ENCODE measurements at places on chromosomes 2 and 18.

- peak; percentile 74 for DNase-seq
Measured at GRCh38 chr18:67425672-67426071, 90.8 kb downstream of the DSEL start.

- no peak for DNase-seq
Measured at GRCh38 chr2:119544075-119544938, at the start of gene CFAP221. Gene CFAP221 (plus strand): TSS chr2:119544449. CDS start chr2:119546132, 1,683 bp downstream.

DNA sequence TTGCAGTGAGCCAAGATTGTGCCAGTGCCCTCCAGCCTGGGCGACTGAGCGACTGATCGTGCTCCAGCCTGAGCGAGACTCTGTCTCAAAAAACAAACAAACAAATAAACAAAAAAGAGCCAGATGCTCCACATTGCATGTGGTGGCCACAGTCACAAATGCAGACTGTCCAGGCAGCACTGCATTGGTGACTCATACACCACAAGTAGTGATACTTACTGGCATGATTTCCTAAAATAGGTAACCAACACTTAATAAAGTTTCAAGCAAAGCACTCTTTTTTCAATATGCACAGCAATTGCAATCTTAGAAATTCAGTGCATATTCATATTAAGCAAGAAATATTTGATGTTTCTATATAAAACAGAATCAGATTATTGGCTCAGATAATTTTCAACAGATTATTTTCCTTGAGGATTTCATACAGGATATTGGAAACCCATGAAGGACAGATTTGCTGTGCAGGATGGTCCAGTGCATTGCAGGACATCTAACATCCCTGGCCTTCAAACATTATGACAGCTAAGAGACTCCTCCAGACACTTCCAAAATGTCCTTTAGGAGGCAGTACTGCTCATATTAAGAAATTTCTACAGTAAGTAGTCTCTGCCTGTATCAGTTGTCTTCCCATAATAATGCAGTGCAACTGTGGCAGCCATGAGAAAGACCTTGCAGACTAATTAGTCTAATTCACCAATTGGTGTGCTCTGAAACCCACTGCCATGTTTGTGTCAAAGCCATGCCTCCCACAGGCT, 10.5 kb upstream of the SLC1A4 start:
- no peak for DNase-seq

DNA sequence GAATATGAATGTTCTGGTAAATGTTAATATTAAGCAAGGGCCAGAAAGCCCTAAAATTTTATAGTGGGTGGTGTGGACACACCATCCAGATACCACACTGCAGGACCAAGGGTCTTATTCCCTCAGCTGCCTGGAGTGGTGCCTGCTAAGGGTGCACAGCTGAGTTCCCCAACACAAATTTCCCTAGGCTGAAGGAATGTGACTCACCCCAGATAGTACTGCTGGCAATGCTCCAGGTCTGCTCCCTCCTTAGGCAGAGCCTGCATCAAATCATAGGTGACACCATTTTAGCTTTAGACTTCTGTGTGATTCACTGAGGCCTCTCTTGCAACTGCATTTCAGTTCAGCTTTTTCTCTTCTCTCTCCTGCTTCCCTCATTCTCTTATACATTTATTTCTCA, 321.1 kb downstream of the SATB2 start:
- peak; percentile 67 for DNase-seq

- DNase-seq, result no peak
Measured at GRCh38 chr18:59839246-59839645, 60.5 kb upstream of the PMAIP1 start.

- DNase-seq, result no peak
Measured at GRCh38 chr2:32718752-32719151, 90.9 kb downstream of the TTC27 start.

DNA sequence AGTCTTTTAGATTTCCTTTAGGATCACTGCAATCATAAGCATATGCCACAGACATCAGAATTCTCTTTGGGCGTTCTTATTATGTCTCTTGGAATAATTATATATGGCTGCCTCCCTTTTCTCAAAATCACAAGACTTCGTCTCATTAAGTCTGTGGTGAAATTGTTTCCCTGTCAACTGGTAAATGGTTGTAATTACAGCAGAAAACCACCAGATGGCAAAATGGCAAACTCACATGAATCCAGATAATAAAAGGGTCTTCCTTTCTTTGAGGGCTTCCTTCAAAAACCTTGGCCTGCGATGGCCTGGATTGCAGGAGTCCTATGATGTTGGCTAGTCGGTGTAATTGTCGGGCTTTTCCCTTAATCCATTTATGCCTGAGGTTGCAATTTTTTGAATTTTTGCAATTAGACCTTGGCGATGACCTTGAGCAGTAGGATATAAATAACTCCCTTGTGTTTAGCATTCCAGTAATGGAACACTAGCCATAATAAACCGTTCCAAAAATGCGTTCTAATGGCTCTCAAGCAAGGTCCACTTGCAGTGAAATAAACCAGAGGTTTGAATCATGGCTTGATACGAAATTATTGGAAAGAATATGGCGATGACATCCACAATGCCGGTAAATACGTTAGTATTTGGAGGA, 656.4 kb downstream of the MBD2 start:
- no peak for DNase-seq

DNA sequence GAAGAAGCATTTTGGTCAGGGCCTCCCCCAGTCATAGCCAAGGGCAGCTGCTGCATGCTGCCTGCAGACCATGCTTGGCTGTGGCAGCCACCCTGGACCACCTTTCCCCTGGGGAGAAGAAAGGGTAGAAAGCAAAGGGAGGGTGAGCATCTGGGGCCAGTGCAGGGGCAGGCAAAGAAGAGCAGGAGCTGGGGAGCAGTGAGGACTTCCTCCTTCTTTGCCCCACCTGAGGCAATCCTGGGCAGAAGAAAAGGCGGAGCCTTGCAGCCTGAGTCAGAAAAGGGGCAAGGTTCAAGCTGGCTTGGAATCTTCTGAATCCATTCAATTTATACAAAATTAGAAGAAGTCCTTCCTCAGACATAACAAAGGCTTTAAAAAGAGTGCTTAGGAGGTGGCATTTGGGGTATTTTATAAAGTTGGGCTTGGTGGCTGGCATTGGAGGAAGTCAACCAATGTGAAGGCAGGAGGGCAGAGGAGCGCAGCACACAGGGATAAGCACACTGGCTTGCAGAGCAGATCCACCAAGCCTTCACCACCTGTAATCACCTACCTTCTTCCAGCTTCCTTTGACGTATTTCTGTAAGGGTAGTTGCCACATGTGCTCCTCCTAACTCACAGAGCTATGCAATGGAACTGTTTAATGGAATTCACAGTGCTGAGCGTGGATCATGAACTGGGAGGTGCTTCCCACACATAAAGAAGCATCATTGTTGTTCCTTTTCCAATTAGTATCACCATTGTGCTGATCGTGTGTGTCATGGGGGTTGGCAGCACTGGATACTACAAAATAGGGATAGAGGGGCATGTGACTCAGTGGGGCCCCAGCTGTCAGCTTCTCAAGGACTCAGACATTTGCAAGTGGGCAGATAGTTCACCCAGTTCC, 154.4 kb upstream of the EPAS1 start:
- DNase-seq, result no peak

- peak; percentile 11 for DNase-seq
Measured at GRCh38 chr2:217568289-217568971, 434.4 kb downstream of the TNS1 start.

DNA sequence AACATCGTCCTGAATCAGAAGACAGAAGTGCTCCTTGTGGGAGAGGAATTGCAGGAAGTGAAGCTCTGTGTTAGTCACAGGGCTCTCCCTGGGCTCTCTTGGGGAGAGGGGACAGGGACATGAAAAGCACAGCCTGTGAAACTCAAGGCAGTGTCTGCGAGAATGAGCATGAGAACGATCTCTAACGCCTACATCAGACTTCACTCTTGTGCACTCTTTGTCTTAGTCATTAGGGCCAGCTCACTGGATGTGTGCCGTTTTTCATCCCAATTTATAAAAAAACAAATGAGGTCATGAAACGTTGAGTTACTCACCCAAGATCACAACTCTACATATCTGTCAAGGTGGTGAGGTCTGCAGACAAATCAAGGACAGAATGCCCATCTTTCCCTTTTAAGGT, 27.0 kb upstream of the TWIST2 start:
- DNase-seq, result no peak

- no peak for DNase-seq
Measured at GRCh38 chr18:55268151-55268601, 308.9 kb upstream of the CCDC68 start.

- DNase-seq, result no peak
Measured at GRCh38 chr2:241534701-241535375, 23.7 kb upstream of the BOK start.

DNA sequence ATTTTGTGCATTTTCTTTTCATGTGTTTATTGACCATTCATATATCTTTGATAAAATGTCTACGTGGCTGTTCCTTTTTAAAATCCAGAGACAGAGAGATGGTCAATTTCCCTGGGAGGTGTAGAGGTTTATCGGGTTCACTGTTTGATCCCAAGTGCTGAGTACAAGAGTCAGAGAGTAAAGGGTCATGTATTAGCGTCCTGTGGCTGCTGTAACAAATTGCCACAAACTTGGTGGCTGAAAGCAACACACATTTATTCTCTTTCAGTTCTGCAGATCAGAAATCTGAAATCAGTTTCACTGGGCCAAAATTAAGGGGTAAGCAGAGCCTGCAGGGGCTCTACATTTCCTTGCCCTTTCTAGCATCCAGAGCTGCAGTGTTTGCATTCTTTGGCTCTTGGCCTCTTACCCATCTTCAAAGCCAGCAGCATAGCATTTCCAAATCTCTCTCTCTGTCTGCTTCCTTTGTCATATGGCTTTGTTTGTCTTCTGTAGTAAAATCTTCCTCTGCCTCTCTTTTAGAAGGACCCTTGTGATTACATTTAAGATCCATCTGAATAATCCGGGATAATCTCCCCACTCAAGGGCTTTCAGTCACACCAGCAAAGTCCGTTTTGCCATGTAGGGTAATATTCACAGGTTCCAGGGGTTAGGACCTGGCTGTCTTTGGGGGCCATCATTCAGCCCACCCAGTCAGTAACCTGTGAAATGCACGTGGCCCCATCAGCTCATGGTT, 49.9 kb downstream of the TMEM17 start:
- no peak for DNase-seq

DNA sequence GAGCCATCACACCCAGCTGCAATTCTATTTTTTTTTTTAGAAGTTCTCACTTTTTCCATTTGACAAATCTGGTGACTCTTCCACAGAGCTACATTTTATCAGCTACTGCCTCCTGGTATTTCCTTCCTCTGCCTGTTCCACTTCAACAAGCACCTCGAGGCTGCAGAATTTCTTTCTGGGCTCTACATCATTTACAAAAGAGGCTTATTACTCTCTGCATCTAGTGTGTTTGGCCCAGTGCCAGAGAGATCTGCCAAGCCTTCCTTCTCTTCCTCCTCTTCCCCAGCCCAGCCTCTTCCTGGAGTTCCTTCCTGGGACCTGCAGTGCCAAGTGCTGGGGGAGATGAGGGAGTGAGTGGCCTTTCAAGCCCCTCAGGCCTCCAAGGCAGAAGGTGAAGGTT, 119.6 kb upstream of the ITGA6 start:
- DNase-seq, result no peak

GRCh38 chr2:48195169-48195568, 288.9 kb upstream of the FBXO11 start:
- no peak for DNase-seq

GRCh38 chr2:105797298-105797819, 52.6 kb downstream of the NCK2 start:
- DNase-seq, result no peak

DNA sequence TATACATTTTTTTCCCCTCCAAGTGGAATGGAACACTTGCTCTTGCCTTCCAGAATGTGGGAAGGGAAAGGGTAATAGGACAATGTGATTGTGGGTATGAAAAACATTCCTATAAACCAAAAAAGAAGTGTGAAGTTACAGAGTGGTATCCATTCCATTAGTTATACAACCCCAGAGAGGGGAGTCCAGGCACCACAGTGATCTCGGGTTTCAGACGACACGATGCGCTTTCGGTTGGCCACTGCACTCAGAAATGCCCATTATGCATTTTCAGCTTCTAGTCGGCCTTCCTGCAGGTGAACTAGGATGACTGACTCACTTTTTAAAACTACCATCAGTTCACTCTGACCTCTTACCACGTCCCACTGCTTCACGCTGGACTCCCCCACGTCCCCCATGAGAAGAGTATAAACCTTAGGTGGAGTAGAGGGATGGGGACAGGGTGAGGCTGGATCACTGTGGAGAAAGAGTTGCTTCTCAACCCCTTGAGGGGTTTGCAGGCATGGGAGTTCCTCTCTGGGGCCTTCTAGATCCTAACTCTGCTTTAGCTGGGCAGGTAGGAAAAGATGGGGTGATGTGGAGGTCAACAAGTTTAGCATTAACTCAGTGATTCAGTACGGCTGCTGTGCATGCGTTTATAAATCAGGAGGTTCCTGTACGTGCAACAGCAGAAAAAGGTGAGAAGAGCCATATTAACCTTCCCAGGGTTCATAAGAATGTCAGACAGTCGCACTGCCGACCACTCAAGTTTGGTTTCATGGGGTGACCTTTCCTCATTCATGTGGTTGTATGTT, 50.5 kb downstream of the ZNF532 start:
- DNase-seq, result no peak

- no peak for DNase-seq
Measured at GRCh38 chr2:197198890-197199289, 111.7 kb downstream of the ANKRD44 start.

GRCh38 chr2:17581831-17582230, 41.3 kb downstream of the VSNL1 start:
- no peak for DNase-seq

DNA sequence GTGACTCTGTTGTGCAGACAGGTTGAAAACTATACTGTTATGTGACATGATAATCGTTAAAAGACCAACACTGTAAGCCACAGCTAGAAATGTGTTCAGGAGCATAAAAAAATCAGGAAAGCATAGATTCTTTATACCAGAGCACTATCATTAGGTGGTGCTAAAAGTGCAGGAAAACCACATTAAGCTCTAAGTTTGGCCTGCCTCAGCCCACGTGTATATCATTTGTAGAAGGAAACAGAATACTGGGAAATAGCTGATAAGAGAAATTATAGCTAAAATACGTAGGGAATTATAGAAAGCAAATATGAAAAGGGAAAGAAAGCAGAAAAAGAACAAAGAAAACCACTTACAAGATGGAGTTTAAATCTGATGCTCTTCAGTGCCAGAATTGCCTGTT, 26.5 kb upstream of the C2orf74 start:
- DNase-seq, result no peak

DNA sequence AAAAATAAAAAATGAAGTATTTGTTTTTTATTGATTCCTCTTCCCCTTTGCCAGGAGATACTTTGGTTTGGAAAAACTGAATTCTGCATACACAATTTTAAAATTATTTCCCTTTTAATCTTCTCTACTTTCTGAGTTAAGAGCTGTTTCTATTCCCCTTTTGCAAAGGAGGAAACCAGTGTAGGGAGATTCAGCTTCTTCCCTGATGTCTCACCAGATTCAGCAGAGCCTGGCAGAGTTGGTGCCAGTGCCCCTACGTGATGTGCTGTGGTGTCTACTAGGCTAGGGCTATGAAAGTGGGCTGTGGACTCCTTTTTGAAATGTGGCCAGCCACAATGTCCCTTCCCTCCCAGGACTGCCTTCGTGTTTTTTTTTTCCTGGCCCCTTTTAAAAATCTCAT, 2.4 kb downstream of the RPE start:
- no peak for DNase-seq

- no peak for DNase-seq
Measured at GRCh38 chr2:163132850-163133249, 294.3 kb upstream of the KCNH7 start.

- peak; percentile 85 for DNase-seq
Measured at GRCh38 chr2:30231212-30231995, at the start of gene LBH. Gene LBH (plus strand): TSS chr2:30231534. CDS start chr2:30231739, 205 bp downstream.

Data from AG04450 (cell line).